ENCODE measurements at places on chromosomes 12 and 14.

GRCh38 chr14:95023115-95023514 is 134.2 kb downstream of the DICER1 start:
- DNase-seq: no peak

GRCh38 chr12:42696406-42697149 is 107.0 kb upstream of the PRICKLE1 start:
- DNase-seq: no peak

GRCh38 chr14:61184112-61184511 is 97.0 kb downstream of the TMEM30B start:
- DNase-seq: no peak

DNA sequence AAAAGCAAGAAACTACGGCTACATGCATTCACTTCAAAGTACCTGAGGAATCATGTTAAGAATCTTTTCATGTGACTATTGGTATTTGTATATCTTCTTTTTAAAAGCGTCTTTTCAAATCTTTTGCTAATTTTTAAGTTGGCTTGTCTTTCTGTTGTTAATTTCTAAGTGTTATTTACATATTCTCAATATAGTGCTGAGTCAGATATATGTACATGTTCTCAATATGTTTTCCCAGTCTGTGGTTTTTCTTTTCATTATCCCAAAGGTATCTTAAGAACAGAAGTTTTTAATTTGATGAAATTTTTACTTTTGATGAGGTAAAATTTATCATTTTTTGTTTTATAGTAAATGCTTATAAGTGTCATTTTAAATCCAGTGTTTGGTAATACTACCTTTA is 24.0 kb downstream of the DCP1B start:
- no peak for DNase-seq

GRCh38 chr14:100666403-100666802 is 60.3 kb upstream of the DLK1 start:
- no peak for DNase-seq

DNA sequence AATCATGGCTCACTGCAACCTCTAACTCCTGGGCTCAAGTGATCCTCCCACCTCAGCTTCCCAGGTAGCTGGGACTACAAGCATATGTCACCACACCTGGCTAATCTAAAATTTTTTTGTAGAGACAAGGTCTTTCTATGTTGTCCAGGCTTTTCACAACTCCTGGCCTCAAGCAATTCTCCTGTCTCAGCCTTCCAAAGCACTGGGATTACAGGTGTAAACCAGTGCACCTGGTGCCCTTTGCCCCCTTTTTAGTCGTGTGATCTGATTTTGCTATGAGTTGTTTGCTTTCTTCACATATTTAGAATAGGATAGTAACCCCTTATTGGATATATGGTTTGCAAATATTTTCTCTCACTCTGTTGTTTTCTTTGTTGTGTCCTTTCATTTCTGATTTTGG is 1.7 kb upstream of the RAD52 start:
- DNase-seq: no peak

DNA sequence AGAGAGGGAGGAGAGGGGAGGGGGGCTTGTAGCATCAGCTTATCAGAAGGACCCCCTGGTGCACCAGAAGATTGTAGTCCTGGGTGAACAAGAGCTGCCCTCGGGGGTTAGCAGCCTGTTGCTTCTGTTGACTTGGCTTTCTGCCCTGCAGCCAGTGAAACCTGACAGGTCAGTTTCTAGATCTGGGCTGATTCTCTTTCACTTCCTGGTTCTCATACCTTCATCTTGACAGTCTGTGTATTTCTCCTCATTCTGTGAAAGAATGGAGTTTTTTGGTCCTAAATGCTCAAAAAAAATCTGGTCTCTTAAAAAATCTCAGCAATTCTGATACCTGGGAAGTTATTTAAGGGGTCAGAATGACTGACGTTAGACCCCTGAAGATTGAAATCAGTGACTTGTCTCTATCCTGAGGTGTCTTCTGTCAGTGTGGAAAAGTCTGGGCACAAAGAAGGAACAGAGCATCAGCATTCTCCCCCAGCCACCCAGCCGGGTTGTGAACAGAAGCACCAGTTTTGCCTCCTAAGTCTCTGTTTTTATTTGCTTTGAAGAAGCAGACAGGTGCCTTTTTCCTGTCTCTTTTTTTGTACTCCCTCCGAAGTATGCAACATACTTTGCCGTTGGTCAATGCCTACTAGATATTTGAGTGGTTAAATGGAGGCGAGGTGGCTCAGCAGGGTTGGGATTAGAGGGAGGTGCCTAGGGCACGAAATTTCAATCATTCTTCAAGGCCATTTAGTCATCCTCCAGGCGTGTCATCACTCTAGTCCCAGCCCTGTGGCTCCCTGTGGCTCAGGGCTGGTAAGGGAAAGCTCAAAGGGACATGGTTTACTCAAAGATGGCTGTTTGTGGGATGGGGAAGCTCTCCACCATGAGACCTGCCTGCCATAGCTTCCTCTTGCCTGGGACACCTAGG is 24.0 kb downstream of the TTC9 start:
- DNase-seq: no peak

DNA sequence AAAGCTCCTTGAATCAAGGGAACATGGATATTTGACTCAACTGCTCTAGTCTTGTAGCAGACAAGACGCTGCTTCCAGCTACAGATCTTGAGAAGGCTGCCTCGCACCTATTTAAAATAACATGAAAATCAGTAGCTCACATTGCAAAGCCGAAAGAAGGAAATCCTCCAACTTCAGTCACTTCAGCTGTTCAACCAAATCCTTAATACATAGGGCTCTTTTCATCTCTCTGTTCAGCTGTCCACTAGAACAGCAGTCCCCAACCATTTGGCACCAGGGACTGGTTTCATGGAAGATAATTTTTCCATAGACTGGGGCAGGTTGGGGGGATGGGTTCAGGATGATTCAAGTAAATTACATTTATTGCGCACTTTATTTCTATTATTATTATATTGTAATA is 1116.0 kb upstream of the TMEM132C start:
- DNase-seq: no peak

DNA sequence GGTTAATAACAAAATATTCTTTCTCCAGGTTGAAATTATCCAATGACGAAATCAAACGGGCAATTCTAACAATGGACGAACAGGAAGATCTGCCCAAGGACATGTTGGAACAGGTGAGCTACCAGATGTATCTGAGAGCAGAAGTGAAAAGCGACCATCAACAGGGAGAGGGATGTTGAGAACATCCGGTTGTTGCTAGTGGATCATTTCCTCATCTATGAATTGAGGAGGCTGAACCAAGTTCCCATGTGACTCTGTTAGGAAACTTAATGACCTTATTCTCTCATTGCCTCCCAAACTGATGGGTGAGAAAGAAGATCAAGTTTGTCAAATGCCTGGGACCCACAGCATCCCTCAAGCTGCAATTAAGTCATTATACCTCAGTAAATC is 117.7 kb downstream of the GPR135 start:
- DNase-seq: no peak

DNA sequence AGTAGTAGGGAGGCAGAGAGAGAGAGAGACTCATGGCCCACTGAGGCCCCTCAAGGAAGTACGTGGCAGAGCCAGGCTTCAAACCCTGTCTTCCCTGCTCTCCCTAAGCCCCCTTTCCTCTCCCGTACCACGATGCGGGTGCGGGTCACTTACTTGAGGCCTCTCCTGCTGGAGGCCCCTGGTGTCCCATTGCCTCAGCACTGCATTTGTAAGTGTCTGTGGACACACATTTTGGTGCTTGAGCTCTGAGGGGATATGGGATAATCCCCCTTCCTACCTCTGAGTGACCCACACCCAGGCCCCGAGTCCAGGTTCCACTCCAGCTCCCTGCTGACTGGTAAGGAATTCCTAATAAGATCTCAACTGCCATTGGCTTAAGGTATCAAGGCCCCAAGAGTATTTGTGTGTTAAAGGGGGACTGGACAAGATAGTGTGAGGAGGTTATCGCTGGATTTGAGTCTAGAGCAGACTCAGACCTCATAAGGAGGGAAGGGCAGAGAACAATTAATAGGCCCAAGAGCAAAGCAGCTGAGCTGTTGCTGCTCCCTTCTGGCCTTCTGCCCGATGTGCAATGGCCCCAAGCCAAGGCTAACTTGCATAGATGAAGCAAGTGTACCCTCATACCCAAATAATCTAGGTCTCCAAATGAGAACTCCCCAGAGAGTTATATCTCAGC is 71.9 kb downstream of the CRACR2A start:
- no peak for DNase-seq

- DNase-seq: no peak
These were observed 2.2 kb downstream of the ATP6V1D start for GRCh38 chr14:67357186-67357968.

- no peak for DNase-seq
These were observed 495.4 kb downstream of the TMEM121 start for GRCh38 chr14:106021832-106022231.

DNA sequence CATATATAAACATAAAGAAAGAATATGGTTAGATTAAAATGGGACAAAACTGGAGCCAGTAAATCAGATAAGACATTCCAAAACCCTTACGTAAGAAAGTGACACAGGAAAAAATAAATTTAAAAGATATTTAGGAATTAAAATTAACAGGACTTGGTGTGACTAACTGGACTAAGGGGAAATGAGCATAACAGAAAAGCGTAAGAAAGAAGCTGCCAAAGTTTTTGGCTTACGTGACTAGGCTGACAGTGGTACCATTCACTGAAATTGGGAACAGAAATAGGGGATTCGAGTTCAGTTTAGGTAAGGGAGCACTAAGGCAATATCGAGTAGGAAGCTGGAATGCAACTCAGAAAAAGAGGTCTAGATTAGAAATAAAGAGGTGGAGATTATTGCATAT is 7.8 kb downstream of the CDK17 start:
- DNase-seq: no peak

DNA sequence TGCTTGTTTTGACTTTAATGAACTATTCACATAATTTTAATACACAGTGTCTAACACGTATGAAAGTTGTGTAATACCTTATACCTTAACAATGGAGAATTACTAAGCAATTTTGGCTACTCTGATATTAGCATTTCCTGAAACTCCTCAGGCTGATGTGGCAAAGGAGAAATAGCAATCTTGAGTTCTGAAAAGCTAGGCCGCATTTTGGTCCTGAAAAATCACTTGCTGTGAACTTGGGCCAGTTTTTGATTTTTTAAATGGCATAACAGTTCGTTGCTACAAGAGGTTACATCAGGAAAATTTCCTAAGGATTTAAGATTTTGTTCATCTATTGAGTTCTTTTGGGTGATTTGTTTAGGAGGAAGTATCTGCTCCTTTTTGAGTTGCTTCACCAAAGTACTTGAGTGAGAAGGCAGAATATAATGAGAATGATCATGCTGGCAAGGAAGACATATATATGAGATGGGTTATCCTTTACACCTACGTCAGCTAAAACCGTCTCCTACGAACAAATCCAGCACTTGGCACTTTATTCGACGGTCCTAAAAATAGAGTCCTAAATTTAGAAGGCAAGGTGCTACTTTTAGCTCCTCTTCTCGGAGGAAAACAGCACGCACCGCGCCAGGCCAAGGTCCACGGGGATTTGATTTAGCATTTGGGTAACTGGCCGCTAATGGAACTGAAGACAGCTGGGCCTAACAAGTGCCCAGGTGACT is 32.2 kb downstream of the MIA2 start:
- DNase-seq: no peak

DNA sequence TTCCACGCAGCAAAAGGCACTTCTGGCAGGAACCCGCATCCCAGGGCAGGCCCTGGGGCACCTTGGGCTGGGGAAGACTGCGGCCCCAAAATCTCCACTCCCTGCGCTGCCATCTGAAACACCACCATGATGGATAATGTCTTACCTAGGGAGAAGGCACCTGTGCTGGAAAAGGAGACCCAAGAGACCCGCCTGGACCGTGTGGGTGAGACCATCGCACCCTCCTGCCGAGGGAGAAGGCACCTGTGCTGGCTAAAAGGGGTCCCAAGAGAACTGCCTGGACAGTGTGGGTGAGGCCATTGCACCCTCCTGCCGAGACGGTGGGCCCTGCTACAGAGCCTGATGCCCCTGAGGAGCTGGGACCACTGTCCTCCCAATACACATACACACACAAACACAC is 24.8 kb upstream of the INF2 start:
- DNase-seq: no peak

DNA sequence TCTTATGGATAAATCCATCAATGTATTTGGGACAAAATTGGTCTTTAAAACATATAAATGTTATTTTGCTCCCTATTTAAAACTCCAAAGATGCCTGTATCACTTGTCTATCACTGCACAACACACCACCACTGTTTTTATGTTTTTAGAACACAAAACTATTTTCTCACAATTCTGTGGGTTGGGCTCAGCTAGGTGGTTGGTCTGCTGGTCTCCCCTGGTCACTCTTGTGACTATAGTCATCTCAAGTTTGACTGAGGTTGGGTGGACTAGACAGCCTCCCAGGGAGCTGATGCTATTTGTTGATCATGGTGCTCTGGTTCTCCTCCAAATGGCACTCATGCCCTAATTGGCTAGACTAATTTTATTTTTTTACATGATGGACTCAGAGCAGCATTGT is 39.5 kb upstream of the NR1H4 start:
- no peak for DNase-seq

GRCh38 chr12:103468837-103469236 is 26.9 kb downstream of the C12orf42 start:
- DNase-seq: no peak

DNA sequence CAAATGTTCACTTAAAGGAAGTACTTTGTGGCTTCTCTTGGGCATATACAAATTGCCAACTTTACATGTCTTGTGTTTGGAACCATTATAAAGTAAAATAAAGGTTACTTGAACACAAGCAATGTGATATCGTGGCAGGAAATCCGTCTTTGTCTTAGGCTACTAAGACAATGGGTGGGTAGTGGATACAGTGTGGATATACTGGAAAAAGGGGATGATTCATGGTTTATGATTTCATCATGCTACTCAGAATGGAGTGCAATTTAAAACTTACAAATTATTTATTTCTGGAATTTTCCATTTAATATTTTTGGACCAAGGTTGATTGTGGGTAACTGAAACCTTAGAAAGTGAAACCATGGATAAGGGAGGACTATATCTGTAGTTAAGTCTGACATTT is 48.4 kb downstream of the MYRFL start:
- DNase-seq: no peak

GRCh38 chr14:45743884-45744283 is 490.9 kb upstream of the MIS18BP1 start:
- no peak for DNase-seq

DNA sequence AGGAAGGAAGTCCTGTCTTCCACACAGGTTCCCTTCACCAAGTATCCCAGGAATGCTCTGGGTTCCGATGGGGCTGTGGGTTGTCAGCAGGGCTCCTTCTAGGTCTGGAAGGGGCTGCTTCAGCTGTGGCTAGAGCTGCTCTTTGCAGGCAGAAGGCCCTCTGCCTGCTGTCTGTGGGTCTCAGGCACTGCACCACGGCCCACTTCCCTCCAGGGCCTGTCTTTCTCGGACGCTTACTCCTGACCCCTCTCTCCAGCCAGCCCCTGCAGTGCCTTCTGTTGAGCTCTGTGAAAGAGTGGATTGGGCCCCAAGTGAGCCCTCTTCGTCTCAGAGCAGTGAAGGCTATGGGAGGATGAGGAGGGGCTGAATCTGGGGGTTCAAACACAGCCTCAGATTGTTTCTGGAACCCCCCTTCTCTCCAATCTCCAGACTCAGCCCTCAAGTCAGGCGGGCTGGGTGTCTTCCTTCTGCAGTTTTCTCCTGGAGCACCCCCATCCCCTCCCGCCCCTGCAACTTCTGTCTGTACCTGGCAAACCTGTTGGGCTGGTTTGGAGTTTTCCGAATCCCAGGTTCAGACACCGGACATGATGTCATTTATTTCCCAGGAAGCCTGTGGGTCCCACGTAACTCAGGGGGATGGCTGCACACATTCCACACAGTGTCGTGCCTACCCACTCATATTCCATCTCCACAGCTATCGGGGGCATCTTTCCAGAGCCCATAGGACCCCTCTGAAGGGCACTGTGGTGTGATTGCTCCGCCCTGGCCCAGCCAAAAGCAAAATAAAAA is 24.9 kb upstream of the SPPL3 start:
- no peak for DNase-seq
